ENCODE measurements at places on chromosomes 4 and X.

- DNase-seq: no peak
Measured at GRCh38 chr4:10109995-10110670, 6.5 kb downstream of the WDR1 start.

- no peak for DNase-seq
Measured at GRCh38 chr4:113880240-113881028, 99.0 kb downstream of the ARSJ start.

DNA sequence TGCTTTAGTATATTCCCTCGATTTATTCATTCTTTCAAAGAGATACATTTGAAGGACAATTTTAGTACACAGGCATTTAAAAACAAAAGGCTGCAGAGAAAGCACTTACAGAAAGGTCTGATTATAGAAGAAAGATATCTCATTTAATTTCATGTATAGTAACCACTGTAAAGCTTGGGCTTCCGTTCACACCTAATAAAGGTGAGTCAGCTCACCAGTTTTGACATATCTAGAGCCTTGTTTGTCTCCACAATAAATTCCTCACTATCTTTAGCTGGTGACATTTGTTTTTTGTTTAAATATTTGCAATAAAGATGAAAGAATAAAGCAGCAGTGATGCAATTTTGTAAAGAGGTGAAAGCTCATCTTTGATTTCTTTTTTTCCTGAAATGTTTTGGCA, 1.1 kb upstream of the EPHA5 start:
- no peak for DNase-seq

GRCh38 chr4:40255393-40256281, 58.8 kb downstream of the RHOH start:
- no peak for DNase-seq

DNA sequence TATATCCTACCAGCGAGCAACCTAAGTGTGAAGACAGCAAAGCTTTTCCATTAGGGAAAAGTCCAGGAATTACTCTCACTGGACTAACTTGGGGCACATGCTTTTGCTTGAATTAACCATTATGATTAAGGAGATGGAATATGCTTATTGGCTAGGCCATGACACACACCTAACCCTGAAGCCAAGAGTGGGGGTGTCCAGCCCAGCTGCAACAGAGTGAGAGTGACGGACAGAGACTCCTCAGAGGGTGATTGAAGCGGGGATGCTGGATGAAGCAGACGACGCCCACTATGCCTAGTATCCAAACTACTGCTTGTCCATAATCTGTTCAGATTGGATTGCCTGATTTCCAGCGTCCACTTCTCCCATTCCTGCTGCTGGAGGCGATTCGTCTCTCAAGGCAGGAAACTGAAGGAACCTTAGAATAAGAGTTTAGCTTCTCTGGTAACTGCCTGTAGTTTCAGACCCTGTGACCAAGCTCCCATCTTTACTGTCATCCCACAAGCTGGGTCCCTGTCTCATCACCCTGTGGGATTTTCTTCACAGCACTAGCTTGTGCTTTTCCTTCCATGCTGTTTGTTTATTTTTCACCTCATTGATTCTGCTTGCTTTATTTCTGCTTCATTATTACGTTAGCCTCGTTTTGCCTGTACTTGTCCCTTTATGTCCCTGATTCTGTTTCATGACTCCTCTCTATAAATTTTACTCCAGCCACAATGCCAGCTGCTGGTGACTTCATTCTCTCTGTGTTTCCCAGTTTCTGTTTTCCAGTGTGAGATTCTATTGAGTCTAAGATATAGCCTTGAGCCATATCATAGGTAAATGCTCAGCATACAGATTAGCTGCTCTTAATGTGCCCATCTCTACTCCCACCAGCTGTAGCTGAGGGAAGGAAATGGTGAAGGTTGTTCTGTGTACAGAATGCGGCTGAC, 19.0 kb downstream of the FAM47E start:
- no peak for DNase-seq

DNA sequence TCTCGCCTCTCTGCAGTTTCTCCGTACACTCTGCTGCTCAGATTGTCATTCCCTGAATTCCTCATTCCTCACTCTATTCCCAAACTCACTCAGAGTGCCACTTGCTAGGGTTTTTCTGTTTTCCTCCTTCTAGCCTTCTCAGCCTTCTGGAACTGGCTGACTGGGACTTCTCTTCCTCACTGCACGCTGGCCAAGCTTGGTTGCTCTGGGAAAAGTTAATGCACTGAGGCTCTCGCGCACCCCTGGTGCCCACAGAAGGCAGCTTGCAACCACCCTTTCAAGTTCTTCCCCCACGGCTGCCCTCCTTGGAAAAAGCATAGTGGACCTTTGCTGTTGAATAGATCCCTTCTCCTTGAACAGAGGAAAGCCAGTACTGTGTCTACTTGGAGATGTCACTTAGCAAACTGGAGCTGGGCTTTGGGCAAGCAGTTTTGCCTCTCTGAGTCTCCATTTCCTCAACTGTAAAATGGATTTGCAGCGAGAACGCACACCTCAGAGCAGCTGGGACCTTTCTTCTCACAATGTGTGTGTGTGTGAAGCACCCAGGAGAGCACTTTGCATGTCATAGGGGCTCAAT, 6.0 kb upstream of the CCKAR start:
- no peak for DNase-seq

- no peak for DNase-seq
Measured at GRCh38 chrX:22365460-22365859, 92.7 kb downstream of the CBLL2 start.

DNA sequence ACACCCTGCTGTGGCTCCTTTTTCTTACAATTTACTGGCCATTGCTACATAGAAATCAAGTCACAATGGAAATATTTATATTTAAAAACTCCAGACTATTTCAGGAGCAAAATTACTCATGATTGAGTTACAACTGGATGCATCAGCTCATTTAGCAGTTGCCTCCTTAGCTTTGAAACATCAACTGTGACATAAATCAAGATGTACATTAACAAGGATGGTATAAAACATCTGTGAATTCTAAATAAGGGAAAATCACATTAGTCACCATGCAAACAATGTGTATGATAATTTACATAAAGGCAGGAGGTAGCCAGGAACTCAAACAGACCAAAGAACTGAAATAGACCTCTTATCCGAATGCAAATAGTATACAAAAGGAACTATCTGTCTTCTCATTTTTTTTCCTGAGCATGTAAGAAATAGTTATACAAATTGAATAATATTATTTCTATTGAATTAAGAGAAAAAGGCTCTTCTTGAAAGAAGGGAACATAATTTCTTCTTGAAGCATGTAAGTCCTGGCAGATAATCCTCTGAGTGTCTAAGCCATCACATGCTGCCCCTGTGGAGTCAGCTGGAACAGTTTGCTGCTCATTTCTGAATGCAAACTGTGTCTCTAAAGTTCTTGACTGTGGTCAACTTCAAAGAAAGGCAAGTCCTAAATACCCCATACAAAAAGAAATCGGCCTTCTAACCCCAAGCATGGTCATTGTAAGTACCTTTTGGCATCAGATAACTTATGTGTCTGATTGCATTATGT, 151.2 kb downstream of the NAA11 start:
- no peak for DNase-seq

Measured in G401 (cell line).